ENCODE measurements at places on chromosomes 6 and 20.

GRCh38 chr6:4510317-4510716 lies 265.9 kb upstream of the CDYL start:
- no peaks in the 10 kb centered on the region for H3K27me3 ChIP-seq
- H3K4me1 ChIP-seq = no peaks in the 10 kb centered on the region
- H3K27ac ChIP-seq = no peak overlapping the region
- no peak overlapping the region for H3K4me3 ChIP-seq

DNA sequence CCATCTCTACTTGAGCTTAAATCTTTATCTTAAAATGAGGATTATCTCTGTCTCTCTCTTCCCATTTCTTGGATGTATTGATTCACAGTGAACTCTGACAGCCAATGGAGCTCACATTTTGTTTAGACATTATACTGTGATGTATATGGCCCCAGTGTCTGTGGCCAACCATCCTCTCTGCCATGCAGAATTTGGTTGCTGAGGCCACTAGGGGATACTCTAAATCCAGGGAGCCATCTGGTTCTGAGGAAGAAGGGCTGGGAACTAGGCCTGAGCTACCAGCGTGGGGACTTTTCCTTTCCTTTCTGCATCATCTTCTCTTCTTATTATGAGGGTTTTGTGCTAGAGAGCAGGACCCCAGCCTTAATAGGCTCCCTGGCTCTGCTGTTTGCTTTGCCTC lies 59.1 kb upstream of the RIPOR2 start:
- H3K27me3 ChIP-seq = no peaks in the 10 kb centered on the region
- no peak overlapping the region for H3K27ac ChIP-seq
- no peak overlapping the region for H3K4me3 ChIP-seq
- H3K4me1 ChIP-seq = peaks cover 17% of the 10 kb centered on the region
- H3K36me3 ChIP-seq = no peaks in the 10 kb centered on the region

GRCh38 chr6:68279793-68280557 lies 355.1 kb upstream of the ADGRB3 start:
- no peaks in the 10 kb centered on the region for H3K4me1 ChIP-seq
- no peak for DNase-seq
- H3K27me3 ChIP-seq = no peaks in the 10 kb centered on the region
- no peak overlapping the region for H3K27ac ChIP-seq
- no peaks in the 10 kb centered on the region for H3K36me3 ChIP-seq
- H3K4me3 ChIP-seq = no peak overlapping the region

DNA sequence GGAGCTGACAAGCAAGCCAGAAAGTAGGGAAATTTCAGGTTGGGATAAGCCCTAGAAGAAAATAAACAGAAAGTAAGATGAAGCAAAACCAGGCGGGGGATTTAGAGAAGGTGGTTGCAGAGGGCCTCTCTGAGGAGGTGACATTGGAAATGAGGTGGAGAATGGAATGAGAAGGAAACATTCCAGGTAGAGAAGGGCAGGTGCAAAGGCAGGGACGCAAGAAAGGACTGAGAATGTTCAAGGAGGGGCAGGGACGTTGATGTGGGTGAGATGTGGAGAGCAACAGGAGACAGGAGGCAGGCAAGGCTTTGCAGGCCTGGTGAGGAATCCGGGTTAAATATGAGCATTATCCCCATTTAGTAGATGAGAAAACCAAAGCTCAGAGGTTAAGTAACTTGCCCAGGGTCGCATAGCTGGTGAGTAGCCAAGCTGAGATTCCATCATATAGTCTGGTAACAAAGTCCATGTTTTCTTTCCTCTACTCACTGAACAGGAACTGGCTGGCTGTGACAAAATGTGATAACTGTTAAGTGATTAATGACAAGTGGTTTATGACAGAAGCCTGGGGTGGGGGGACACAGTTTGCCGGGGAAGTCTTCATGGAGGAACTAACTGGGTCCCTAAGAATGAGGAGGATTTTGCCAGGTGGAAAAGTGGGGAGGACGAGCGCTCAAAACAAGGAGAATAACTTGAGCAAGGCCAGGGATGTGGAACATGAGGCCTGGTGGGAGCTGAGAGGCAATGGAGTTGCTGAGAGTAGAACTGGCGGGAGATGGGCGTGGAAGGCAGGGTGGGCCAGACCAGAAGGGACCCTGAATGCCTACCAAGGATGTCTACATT lies 32.6 kb downstream of the MRPL14 start:
- no peaks in the 10 kb centered on the region for H3K36me3 ChIP-seq
- DNase-seq = no peak
- no peak overlapping the region for H3K27ac ChIP-seq
- no peaks in the 10 kb centered on the region for H3K4me1 ChIP-seq

GRCh38 chr6:147080225-147080624 lies 124.0 kb upstream of the STXBP5 start:
- no peaks in the 10 kb centered on the region for H3K4me1 ChIP-seq
- H3K4me3 ChIP-seq = no peak overlapping the region
- H3K36me3 ChIP-seq = no peaks in the 10 kb centered on the region
- H3K27ac ChIP-seq = no peak overlapping the region
- H3K27me3 ChIP-seq = no peaks in the 10 kb centered on the region

DNA sequence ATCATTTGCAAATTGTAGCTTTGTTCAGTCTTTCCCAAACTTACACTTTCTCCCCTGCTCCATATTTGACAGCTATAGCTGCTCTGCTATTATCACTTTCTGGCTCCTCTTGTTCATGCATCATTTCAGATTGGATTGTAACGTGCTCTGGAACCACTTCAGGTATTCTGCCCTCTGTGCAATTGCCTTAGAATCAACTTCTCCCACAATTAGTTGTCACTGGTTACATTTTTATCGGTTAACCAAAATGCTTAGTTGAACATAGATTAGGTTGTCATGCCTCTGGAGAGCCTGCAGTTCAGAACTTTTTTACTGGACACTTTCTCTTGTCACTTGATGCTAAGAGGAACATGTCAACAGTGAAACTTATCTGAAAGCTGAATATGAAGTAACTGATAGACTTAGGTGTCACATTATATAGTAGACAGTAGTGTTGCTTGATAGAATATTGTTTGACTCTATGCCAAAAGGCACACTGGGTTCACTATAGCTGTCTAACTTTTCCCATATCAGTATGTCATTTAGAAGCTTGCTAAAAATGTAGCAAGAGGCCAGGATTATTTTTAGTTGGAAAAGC lies 127.7 kb upstream of the PTPRK start:
- H3K36me3 ChIP-seq = no peaks in the 10 kb centered on the region
- H3K4me3 ChIP-seq = no peak overlapping the region
- no peak for DNase-seq
- H3K4me1 ChIP-seq = no peaks in the 10 kb centered on the region
- H3K27me3 ChIP-seq = no peaks in the 10 kb centered on the region

DNA sequence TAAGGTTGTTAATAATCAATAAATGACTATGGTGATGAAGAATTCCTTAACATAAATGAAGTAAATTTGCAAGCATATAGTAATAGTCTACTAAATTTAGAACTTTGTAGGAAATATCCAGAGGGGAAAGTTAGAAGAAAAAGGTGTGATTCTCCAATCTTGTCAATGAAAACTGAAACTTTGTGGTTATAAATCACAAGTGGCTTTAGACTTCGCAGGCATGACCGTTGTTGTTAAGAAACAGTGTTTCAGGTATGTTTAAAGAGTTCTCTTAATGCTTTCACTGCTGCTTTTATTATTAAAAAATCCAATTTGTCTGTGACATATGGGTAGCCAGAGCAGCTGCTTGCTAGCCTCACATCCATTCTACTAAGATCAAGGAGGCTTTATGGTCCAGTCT lies 475.6 kb upstream of the ADGRB3 start:
- no peaks in the 10 kb centered on the region for H3K27me3 ChIP-seq
- no peaks in the 10 kb centered on the region for H3K4me1 ChIP-seq
- H3K4me3 ChIP-seq = no peak overlapping the region
- no peak for DNase-seq
- no peaks in the 10 kb centered on the region for H3K36me3 ChIP-seq
